Activated naive CD4-positive, alpha-beta T cell (primary cell): ENCODE measurements at places on chromosomes 1 and 21.

DNA sequence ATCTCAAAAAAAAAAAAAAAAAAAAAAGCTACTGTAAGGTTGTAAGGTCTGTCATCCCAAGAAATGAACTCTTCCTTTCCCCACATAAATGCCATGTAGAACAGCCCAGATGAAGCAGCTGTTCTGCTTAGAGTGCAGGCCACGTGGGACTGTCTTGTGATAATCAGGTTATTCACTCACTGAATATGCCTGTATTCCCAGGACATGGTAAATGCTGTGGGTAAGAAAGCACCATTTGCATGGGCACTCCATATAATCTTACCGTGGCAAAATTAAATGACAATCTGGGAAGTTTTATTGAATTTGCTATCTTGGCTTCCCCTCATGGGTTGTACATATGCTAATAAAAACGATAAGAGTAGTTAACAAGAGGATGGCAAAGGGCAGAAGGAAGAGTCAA is 13.8 kb downstream of the RGS5 start:
- no peak for DNase-seq

- DNase-seq, result no peak
These were observed 1.7 kb downstream of the NFASC start for GRCh38 chr1:204872262-204872881.

GRCh38 chr1:20069874-20070273 is at the start of gene PLA2G5:
TSS of gene PLA2G5 (plus strand) at chr1:20070194. CDS start at chr1:20084831, 14,637 bp downstream.
- DNase-seq, result no peak

DNA sequence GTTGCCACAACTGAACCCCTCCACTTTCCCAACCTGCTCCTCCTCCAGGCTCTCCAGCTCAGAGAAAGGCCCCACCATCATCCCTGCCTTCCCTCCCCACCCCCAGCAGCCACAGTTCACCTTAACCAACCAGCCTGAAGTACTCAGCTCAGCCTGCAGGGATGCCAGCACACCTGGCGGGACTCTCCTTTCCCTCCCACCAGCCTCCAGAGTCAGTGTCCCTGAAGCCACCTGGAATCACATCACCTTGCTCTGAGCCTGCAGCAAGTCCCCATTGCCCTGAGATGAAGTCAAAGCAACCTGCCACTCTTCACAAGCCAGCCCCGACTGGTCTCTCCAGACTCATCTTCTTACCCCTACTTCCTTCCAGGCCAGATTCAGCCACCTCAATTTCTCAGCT is 26.2 kb upstream of the ZC3H12A start:
- no peak for DNase-seq

GRCh38 chr1:237166593-237167101 is 124.7 kb downstream of the RYR2 start:
- DNase-seq, result no peak

DNA sequence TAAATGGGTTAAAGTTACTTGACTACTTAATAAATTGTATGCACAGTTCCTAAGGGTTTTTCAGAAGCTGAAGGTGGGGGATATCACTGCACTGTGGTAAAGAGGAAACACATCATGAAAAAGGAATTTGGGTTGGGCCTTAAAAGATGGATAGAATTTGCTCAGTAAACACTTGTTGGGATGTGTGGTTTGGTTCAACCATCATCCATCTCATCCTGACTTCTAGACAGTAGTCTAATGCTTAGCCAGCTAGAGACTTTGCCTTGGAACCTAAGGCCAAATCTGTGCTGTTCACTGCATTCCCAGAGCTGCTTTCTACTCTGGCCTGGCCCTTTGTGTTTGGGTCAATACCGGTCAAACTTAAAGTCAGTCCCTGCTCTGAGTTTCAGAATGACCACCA is 30.6 kb downstream of the LY9 start:
- DNase-seq, result no peak

- DNase-seq, result peak; percentile 25
These were observed 12.6 kb upstream of the ADORA3 start for GRCh38 chr1:111516005-111516535.

DNA sequence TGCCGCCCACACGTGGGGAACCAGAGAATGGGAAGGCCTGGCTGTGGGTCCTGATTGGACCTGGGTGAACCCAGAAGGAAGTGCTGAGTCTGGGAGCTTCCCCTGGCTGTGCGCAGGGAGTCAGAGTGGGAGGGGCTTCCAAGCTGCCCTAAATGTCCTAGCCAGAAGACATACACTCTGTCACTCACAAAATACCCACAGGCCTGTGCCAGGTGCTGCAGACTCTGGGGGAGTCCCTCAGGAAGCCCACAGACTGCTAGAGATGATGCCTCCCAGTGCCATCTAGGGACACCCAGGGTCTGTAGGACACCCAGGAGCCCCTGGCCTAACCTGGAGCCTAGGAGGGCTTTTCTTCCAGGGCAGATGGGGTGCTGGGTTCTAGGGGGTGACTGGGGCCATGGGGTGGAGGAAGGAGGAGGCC is 33.7 kb upstream of the LRP8 start:
- no peak for DNase-seq

- no peak for DNase-seq
These were observed 48.3 kb upstream of the CR2 start for GRCh38 chr1:207405814-207406213.

- DNase-seq, result no peak
These were observed 12.3 kb upstream of the CTNNBIP1 start for GRCh38 chr1:9922342-9922741.

GRCh38 chr21:44718571-44718970 is 7.2 kb upstream of the TSPEAR start:
- DNase-seq, result no peak

- no peak for DNase-seq
These were observed 696 bp downstream of the GUK1 start for GRCh38 chr1:228140724-228141225.

- no peak for DNase-seq
These were observed 138.1 kb downstream of the MIS18A start for GRCh38 chr21:32140604-32141317.

GRCh38 chr1:204836856-204837255 is 33.8 kb upstream of the NFASC start:
- no peak for DNase-seq
